ENCODE measurements at places on chromosomes 3 and 15. TPM values are rescaled to one million over a fixed set of nuclear protein-coding genes. Genes with fewer than 3 reads are reported as not detected.

Gene LARP6
- total RNA-seq: 2.7 TPM

Gene PLSCR2
- not detected for total RNA-seq

Gene ARPC4
- total RNA-seq: 269 TPM

Gene GABRR3
- total RNA-seq: not detected

Gene RHOA
- total RNA-seq: 495 TPM

Gene STX19
- not detected for total RNA-seq

Gene ECE2
- total RNA-seq: not detected

Gene CDHR4
- total RNA-seq: not detected

Gene CNTN3
- 1.0 TPM for total RNA-seq

Gene GNAT1
- not detected for total RNA-seq

Gene ZNF385D
- not detected for total RNA-seq

Gene IGSF11
- 164 TPM for total RNA-seq

Gene SLC7A14
- total RNA-seq: not detected

Gene GXYLT2
- total RNA-seq: 26.4 TPM

Gene ZMYND10
- 0.67 TPM for total RNA-seq

Gene AQR
- 15.1 TPM for total RNA-seq

Gene AGTR1
- not detected for total RNA-seq

Gene CPNE9
- total RNA-seq: not detected

Gene RTP1
- not detected for total RNA-seq

Gene HTR3E
- total RNA-seq: not detected

Gene LHFPL4
- total RNA-seq: not detected

Data from melanocyte of skin (primary cell).